Activated naive CD4-positive, alpha-beta T cell (primary cell): ENCODE measurements at places on chromosomes 4 and X.

DNA sequence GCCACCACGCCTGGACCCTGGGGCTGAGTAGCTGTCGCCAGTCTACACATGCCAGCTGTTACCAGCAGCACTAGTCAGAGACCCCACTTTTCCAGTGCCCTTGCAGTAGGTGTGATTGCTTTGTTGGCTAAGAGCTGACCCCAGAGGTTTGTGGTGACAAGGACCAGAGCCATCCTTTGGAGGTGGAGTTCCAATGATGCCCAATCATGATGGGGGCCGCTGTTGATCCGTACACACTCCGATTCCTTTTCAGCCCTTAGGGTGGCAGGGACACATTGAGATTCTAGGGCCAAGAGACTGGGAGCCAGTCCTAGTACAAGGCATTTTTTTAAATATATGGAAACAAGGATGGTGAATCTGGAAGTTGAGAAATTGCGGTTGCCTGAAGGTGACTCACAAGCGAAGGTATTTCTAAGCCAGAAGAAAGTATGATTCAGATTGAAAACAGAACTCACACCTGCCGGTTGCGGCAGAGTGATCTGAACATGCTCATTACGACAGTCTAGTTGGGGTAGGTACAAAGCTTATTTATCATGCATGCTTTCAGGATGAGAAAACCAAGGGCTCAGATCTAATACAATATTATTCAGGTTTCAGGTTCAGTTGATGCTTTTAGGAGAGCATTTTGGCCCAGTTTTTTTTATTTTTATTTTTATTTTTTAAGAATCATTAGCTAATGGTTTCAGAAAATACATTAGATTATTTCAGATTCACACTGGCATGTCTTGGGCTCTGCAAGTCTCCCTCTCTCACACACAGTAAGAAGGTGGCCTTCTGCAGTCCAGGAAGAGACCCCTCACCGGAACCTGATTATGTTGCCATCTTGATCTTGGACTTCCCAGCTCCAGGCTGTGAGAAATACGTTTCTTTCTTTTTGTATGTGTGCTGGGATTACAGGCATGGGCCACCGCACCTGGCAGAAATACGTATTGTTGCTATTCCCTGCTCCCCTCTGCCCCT lies 43.4 kb downstream of the SHROOM2 start:
- DNase-seq = no peak

GRCh38 chr4:142292231-142292630 lies 553.9 kb downstream of the INPP4B start:
- no peak for DNase-seq

DNA sequence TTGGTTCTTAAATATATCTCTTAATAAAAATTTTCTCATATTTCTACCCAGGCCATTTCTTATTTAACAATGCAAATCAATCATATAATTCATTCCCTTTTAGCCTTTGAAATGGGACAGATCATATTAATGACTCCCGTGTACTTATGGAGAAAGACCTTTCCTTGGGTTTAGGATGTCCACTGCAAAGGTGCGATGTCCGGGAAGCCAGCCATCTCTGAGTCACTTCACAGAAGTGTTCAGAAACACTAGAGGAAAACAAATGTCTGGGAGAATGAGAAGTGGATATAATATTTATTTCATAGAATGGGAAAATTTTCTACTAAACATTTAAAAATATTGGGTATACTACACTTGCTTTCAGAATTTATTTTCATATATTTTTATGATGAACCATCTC lies 15.3 kb downstream of the INTU start:
- no peak for DNase-seq

GRCh38 chr4:5012244-5012898 lies 6.9 kb downstream of the CYTL1 start:
- DNase-seq = no peak

- DNase-seq = no peak
These were observed 329.3 kb upstream of the NOCT start for GRCh38 chr4:138686106-138686835.

GRCh38 chr4:100721077-100721476 lies 203.3 kb upstream of the EMCN start:
- DNase-seq = no peak

DNA sequence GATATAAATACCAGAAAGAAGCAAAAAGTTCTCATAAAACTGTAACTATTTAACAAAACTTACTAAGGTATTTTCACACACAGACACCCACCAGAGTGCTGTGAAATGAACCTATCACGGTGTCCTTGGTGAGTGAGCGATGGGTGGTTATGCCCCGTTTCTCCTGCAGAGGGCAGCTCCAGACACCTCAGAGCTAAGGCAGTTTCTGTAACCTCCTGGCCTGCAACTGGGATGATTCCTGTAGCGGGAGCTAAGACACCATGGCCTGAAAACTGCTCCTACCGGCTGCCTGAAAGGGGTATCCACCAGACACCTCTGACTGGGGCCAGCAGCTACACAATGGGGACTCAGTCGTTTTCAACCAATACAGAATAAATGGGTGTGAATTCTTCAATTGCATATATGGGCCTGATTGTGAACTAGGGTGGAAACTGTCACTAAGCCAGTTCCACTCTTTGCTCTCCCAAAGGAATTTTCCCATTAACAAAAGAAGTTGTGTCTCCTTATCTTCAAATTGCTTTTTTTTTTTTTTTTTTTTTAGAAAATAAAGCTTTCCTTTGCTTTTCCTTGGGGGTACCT lies 2375.8 kb upstream of the TENM3 start:
- DNase-seq = no peak

DNA sequence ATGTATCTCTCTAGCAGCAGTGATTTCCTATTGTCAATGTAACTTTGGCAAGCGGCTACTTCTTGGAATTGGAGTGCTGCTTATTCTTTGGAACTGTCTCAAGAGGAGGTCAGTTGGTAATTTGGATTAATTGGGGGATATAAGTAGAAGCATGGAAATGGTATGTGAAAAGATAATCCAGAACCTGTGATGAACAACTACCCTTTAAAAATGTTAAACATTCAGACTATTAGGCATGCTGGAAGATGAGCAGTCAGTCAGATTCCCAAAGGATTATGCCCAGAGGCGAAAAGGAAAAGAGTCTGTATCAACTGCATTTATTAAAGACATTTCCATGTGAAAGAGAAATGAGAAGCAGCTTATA lies 62.5 kb downstream of the SEC24D start:
- no peak for DNase-seq

GRCh38 chrX:82556588-82556987 lies 951.5 kb upstream of the POU3F4 start:
- no peak for DNase-seq

GRCh38 chr4:150070464-150071170 lies 7.6 kb upstream of the DCLK2 start:
- no peak for DNase-seq

GRCh38 chrX:70970482-70970995 lies 39.6 kb upstream of the SLC7A3 start:
- DNase-seq = no peak

DNA sequence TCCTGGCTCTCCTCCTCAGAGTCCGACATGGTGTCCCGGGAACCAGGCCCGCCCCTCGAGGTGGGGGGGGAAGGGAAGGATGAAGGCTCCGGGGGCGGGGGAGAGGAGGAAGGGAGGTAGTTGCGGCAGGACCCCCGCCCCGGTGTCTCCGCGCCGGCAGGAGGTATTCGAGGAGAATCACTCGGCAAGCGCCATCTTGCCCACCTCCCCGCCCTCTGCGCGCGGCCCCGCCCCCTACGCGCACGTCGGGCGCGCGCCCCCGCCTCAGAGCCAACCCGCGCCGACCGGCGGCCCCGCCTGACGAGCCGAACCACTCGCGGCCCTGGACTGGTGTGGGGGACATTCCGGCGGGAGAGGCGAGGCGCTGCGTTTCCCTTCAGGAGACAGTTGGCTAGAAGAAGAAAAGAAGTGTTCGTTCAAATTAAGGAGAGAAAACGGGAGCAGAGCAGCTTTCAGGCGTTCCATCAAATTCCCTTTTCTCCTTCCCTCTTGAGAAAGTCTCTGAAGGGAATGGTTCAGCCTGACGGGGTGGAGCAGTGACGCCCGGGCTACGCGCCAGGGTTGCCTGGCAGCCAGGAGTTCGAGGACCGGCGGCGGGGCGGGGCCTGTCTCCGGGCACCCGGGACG lies at the start of gene RAB28:
TSS of gene RAB28 (minus strand) at position 219 of the 627 bp plus-strand sequence.
- DNase-seq = peak; percentile 81

- DNase-seq = no peak
These were observed 2.7 kb downstream of the SMAD1 start for GRCh38 chr4:145484225-145484846.

DNA sequence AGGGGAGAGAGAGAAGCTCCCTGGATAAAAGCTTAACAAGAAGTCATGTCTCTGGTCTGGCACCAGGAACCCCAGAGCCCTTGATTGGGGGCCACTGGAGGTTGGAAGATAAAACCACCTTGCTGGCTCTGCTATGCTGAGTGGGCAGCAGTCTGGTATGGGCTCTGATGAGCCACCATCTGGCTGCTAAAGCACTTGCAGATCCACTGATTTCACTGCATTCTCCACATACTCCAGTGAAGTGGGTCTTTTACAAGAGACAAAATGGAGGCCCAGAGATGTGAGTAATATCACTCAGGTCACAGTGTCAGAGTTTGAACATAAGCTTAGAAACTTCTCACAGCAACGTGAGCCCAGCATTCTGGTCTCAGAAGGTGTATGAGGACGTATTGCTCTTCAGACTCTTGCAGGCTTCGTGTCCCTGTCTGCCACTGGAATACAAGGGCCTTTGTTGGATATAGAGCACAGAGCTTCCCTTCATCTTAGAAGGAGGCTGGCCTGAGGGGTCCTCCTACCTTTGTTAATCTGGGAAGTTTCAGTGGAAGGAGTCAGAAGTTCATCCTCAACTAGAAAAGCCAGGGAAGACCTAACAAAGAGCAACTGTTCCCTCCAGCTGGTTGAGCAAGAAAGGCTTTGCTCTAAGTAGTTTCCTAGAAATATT lies 11.8 kb downstream of the CLDN2 start:
- no peak for DNase-seq

DNA sequence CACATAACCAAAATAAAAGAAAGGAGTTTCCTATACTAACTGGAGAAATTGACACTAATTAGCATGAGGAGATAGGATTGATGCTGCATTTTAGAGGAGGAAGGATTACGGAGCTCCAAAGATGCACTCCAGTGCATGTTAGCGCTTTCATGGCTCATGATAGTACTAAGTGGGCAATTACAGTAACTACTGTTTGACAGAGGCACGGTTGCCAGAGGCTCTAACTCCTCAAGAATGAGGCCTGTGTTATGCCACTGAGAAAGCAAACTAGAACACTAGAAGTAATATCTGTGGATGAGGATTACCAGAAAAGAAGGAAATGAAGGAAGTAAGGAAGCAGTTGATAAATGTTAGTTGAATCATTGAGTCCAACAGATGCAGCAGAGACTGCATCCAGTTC lies 19.6 kb upstream of the PDGFC start:
- DNase-seq = no peak

DNA sequence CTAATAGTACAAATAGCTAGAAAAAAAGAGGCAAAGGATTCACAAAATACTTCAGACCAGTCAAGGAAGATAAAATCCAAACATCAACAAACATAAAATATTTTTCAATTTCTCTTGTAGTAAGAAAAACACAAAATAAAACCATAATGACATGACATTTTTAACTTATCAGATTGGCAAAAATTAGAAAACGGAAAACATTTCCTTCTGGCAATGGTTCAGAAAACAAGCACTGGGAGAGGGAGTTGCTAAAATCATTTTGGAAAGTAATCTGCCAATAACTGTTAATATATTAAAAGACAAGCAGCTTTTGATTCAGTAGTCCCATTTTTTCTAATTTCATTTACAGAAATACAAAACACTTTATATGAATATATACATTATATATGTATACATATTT lies 26.1 kb downstream of the TKTL2 start:
- no peak for DNase-seq

DNA sequence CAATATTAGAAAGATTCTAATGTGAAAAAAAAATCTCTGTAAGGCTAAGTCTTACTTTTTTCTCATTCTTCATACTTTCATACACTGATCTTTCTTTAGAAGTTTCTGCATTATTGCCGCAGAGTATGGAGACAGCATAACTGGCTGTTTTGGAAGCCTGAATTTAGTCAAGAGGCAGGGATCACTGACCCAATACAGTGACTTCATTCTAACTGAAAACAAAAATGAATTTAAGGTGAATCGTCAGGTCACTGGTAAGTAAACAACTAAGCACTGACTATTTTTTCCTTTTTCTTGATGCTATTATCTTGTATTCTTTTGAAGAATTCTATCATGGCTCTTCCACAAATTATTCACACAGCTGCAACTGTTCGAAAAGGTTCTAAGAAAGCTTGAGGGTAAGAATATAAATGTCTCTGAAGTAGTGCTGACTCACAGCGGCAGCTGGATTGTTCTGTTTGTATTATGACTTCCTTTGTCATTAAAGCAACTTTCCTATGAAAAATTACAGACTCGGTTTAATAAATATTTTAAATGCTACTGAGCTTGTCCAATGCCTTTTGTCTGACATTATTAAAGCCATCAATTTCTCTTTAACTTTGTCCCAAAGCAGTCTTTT lies 609.3 kb downstream of the FSTL5 start:
- DNase-seq = no peak

DNA sequence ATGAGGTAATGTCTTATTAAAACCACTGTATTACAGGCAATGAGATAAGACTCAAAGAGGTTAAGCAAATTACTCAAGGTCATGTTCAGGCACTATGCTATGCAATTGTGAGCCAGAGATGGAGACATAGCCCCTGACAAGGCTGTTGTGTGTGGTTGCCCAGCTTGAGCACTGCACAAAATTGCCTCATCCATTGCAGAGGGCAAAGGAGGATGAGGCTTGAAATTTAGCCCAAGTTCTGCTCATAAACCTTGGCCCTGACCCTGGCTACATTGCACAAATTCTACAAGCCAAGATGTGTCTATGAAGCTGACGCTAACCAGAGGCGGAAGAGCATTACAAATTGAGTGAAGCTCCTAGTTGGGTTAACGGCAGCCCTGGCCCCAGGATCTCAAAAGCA lies 65.6 kb upstream of the PGM2 start:
- DNase-seq = no peak

- no peak for DNase-seq
These were observed 999.0 kb upstream of the ADGRL3 start for GRCh38 chr4:60201052-60201673.

DNA sequence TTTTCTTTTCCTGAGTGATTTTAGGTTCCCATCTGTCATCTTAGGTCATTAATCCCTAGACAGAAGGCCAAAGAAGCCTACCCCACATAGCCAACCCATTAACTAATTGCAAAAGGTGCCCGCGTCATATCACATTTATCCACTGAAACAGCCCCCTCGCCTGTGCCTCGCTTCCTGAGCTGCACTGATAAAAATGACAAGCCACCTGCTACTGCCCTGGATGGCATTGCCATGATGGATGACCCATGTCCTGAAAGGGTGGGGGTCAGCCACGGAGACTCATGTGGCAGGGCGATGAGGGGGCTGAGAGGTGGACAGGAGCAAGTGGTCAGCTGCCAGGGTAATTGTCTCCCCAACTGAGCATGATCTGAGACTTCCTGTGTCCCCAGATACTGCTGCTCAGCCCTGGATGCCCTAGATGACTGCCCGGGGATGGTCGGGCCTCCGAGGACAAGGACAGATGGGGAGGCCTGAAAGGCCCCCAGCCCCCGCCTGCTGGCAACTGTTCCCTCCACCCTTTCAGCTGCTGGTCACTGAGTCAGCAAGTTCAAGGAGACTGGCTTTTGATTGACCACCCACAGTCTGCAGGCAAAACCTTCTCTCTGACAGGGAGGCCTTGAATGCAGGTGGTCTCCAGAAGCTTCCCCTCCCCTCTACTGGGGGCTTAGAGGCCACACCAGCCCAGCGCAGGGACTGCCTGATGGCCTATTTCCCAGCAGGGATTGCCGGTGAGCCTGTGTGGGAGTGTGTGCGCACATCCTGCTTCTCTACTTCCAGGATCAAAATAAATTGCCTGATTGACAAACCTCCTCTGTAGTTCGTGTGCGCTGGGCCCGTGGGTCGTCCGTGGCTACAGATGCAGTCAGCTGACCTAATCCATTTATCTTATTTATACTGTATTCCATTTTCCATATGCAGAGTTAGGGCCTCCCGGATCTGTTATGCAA lies 496.3 kb downstream of the BCOR start:
- no peak for DNase-seq
